ENCODE measurements at places on chromosomes 5 and 9. TPM values are rescaled to one million over a fixed set of nuclear protein-coding genes. Genes with fewer than 3 reads are reported as not detected.

ZNF883 gene
- not detected for total RNA-seq

FOXI1 gene
- total RNA-seq, result not detected

SLC35A4 gene
- 82.1 TPM for total RNA-seq

SLC1A3 gene
- total RNA-seq, result not detected

RLN1 gene
- total RNA-seq, result 2.2 TPM

DDX4 gene
- 0.50 TPM for total RNA-seq

SLC4A9 gene
- 0.78 TPM for total RNA-seq

HRH2 gene
- total RNA-seq, result 13.7 TPM

PLPP7 gene
- not detected for total RNA-seq

N4BP3 gene
- total RNA-seq, result 4.4 TPM

Data from activated CD4-positive, alpha-beta memory T cell treated with anti-CD3 and anti-CD28 coated beads, Interleukin-2, amount 10 ng/mL, durations not matched to agents 7 days and 5 days (primary cell).